GM06990 (cell line): ENCODE measurements at places on chromosomes 3 and 15.
A peak's percentile ranks its signal among the peaks of the same experiment; 100 is the strongest.

GRCh38 chr3:4596612-4597011 is 103.5 kb downstream of the ITPR1 start:
- DNase-seq: no peak

- DNase-seq: no peak
Observed at GRCh38 chr3:33645060-33645647, 72.9 kb downstream of the CLASP2 start.

- no peak for DNase-seq
Observed at GRCh38 chr3:64895991-64896895, 208.4 kb upstream of the ADAMTS9 start.

GRCh38 chr3:119342176-119342575 is 48.0 kb downstream of the ARHGAP31 start:
- DNase-seq: no peak

- DNase-seq: no peak
Observed at GRCh38 chr3:159655202-159655601, 333.4 kb upstream of the IL12A start.

DNA sequence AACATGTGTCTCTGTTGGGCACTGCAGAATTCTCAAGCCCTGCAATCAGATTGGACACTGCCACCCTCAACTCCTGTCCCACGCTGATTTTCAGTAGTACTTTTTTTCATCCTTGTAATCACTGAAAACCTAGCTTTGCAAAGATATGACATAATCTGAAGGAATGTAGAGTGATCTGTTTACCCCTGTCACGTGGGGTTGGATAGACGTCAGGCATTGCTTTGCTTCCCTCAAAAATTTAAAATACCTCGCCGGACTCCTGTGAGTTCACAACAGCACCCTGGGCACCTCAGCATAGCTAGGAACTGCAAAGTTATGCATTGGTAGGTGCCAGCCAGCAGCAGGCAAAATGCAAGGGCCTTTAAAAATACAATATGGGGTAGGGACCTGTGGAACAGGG is 71.1 kb upstream of the OXTR start:
- DNase-seq: no peak

GRCh38 chr15:99502661-99503060 is 63.1 kb upstream of the MEF2A start:
- DNase-seq: peak; percentile 55

DNA sequence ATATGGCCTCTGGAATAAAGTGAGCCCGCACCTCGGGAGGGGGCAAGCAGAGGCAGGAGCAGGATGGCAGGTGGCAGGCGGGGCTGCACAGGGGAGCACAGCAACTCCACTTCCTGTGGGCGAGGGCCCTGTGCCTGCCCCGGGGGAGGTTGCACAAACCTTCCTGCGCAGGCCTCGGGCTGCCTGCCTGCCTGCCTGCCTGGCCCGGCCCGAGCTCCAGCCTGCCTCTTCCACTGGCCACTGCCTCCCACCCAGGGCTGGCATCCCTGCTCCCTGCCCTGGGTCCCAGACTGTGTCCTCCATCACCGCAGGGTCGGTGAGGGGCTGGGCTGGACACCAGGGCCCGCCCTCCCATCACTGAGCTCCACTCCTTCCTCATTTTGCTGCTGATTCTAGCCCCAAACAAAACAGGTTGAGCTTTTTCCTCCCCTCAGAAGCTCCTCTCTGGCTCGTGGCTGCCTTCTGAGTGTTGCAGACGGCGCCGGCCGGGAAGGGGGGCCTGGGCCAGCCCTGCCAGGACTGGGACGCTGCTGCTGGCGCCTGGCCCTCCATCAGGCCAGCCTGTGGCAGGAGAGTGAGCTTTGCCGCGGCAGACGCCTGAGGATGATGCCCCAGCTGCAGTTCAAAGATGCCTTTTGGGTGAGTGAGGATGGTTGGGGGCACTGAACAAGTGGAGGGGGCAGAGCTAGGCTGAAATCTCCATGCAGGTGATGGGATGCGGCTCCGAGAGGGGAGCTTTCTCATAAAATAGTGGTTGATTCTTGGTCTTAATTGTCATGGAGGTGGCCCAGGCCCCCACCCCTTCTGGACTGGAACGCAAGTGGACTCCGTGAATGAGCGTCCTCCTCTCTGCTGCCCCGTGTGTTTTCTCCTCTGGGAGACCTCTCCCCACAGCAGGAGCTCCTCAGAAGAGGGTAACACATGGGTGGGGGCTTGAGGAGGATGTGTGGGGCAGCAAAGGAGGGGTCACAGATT is at the start of gene PSTPIP1:
Gene PSTPIP1, plus strand, starts transcription at position 156 of the 975 bp plus-strand sequence. Its CDS starts 448 bp downstream, at position 604.
- peak; percentile 72 for DNase-seq

- DNase-seq: no peak
Observed at GRCh38 chr3:24832891-24833290, 338.2 kb upstream of the THRB start.

DNA sequence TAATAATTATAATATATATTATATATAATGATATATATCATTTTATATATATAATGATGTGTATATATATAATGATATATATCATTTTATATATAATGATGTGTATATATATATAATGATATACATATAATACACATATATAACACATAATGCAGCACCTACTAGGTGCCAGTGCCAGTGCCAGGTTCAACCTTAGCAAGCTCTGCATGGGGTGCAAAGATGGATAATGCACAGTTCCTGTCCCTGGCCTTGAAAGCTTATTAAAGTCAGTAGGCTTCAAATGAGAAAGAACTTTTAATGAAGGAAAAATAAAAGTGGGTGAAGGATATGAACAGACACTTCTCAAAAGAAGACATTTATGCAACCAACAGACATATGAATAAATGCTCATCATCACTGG is 192.7 kb upstream of the SLC2A2 start:
- no peak for DNase-seq

DNA sequence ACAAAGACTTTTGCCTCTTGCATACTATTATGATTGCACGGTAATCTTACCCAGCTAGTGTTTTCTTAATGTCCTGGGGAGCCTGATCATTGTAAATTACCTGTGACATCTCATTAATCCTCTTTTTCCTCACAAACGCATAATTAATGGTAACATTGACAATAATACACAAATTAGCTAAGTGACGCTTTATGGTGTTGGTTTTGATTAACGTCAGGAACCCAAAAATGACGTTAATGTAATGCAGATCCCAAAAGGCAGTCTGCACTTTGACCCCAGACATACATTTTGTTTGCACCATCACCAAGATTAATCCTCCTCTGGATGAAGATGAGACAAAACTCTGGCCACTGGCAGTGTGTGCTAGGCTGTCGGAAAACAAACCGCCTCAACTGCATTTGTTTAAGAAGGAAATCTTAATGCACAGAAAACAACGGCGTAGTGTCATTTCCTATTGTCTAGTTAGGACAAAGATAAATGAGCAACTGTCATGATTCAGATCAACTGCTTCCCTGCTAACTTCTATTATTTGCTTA is 83.9 kb upstream of the CDIN1 start:
- DNase-seq: no peak

- DNase-seq: peak; percentile 93
Observed at GRCh38 chr3:138186803-138187295, 252 bp upstream of the ARMC8 start.

GRCh38 chr3:140203510-140203909 is 268.5 kb downstream of the CLSTN2 start:
- no peak for DNase-seq

DNA sequence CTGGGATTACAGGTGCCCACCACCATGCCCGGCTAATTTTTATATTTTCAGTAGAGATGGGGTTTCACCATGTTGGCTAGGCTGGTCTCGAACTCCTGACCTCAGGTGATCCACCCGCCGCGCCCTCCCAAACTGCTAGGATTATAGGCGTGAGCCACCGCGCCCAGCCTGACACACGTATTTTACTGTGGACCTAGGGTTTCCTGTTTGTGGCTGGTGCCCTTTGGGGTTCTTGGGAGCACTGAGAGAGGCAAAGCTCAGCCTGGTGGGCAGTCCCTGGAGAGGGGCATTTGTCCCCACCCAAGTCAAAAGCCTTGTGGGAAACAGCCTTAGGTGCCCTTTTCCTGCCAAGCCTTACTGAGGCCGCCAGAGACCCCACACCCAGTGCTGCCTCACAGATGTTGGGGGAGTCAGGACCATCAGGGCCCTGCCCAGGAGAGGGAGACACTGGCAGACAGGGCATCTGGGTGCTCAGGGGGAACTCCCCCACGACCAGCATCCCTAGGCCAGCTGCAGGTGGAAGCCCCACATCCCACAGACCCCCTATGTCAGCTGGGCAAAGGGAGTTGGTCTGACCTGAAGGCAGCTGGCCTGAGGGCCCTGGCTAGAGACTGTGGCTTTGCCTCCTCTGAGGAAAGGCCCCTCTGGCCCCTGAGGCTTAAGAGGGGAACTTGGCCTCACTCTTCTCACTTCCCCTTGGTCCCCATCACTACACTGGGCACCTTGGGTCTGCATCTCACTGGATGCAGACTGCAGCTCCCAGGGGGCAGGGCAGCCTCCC is 35.1 kb downstream of the DNAH1 start:
- DNase-seq: no peak

- no peak for DNase-seq
Observed at GRCh38 chr15:40335938-40336743, 4.6 kb downstream of the CCDC9B start.

- no peak for DNase-seq
Observed at GRCh38 chr3:47414161-47414564, 33.3 kb downstream of the PTPN23 start.

DNA sequence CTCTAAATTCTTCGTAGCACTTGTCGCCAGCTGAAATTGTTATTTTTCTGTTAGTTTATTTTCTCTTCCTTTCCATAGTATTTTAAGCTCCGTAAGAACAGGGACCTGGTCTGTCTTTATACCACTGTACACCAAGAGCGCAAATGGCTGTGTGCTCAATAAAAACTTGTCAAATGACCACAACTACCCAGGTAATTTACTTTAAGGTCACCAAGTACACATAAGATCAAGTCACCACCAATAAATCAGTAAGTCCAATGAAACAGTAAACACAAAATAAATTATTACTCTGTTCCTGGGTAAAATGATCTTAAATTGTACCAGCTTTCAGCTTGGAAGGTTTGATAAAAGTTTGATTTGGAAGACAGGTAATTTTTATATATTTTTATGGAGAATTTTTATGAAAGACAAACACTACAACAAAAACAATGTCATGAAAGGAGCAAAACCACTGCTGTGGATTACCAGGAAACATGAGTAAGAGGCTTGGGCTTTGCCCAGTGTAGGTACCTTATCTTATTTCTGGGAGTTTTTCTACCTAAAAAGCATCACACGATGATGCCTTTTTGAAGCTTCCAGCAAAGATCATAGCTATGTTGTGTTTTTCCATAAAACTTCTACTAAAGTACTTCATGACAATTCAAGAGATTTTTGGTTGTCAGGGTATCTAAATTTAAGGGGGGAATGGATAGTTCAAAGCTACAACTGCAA is 406.8 kb downstream of the SHQ1 start:
- DNase-seq: no peak

- DNase-seq: no peak
Observed at GRCh38 chr3:52173101-52173500, 18.9 kb upstream of the POC1A start.

GRCh38 chr3:47794544-47794943 is 8.4 kb upstream of the DHX30 start:
- no peak for DNase-seq

- DNase-seq: no peak
Observed at GRCh38 chr15:71352125-71352524, 236.9 kb downstream of the THSD4 start.

DNA sequence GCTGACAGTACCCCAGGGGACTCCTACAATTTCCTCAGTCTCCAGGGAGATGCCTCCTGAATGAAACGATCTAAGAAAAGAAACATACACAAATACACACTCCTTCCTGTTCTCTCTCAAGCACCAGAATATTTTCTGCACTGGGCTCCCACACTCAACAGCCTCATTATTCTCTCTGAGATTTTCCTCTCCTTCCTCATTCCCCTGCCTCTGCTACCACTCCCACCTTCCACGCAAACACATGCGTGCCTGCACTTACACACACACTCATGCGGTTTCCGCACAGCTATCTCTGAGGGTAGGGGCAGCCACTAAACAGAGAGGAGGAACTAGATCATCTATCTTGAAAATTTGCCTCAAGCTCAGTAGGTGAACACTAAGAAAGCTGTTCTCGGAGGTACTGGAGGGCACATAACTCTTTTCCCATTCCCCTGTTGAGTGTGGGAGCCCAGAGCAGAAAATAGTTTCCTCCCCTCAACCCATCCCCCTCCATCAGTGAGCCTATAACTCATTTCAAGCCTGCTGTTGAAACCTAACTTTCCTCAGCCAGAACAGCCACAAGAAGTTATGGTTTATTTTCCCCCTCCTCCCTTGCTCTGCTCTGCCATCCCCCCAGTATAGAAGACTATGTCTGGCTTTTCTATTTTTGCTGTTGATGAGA is 30.5 kb upstream of the TIPARP start:
- DNase-seq: peak; percentile 17

DNA sequence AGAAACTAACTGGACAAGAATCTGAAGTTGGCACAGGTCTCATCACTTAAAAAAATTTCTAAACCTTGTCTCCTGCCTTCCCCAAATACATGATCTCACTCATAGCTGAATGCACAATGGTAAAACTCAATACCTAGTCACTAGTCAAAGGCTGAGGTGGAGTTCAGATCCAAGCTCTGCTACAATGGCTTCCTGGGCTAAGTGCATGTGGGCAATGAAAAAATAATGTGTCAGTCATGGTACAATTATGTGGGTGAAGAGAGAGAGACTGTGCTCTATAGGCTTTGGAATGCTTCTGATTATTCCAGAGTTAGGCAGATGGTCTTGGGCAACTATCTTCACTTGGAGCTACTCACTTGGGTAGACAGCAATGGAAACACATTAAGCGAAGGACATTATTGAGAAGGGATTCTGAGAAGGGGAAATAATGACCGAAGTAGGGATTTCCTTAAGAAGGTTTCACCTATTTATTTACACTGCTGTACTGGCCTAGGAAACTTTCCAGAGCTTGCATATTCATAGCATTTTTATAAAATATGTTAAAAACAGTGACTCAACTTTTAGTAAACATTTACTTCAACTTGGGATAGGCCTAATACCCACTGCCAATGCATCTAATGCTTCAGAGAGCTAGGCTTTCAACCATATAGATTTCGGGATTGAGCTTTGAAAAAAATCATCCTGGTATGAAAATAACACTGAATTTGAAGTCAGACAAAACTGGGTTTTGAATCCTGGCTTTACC is 58.7 kb upstream of the PLXND1 start:
- no peak for DNase-seq
